ENCODE measurements at places on chromosomes 2 and 18. TPM values are rescaled to one million over a fixed set of nuclear protein-coding genes. Genes with fewer than 3 reads are reported as not detected.

Gene BOLA3
- total RNA-seq = 20.2 TPM

Gene G6PC2
- not detected for total RNA-seq

Gene DCAF17
- 48.0 TPM for total RNA-seq

Gene CNGA3
- 0.85 TPM for total RNA-seq

Gene GMPPA
- 34.3 TPM for total RNA-seq

Gene NT5DC4
- not detected for total RNA-seq

Gene CABYR
- 4.8 TPM for total RNA-seq

Gene LCT
- total RNA-seq = not detected

Gene HAAO
- total RNA-seq = 10.6 TPM

Gene ITGB1BP1
- 42.0 TPM for total RNA-seq

Gene DES
- total RNA-seq = 1,909 TPM

Gene MBP
- total RNA-seq = 24.4 TPM

Gene RHOB
- total RNA-seq = 305 TPM

Gene MC4R
- 0.16 TPM for total RNA-seq

Gene LYPD1
- 0.79 TPM for total RNA-seq

Gene SERPINB3
- 0.16 TPM for total RNA-seq

Gene SPATA3
- not detected for total RNA-seq

Gene FOXD4L1
- total RNA-seq = not detected

Gene PCARE
- 0.16 TPM for total RNA-seq

Gene CD8B2
- total RNA-seq = 0.37 TPM

All from urinary bladder (tissue), 4 donors.